ENCODE measurements at places on chromosomes 5 and 9. TPM values are rescaled to one million over a fixed set of nuclear protein-coding genes. Genes with fewer than 3 reads are reported as not detected.

STING1 gene
- 1.2 TPM for total RNA-seq

SPATA31A3 gene
- not detected for total RNA-seq

DPP7 gene
- total RNA-seq, result 121 TPM

POLR1E gene
- 44.6 TPM for total RNA-seq

DPM2 gene
- total RNA-seq, result 50.0 TPM

KCNMB1 gene
- total RNA-seq, result not detected

VDAC1 gene
- total RNA-seq, result 371 TPM

ZNF658 gene
- 2.4 TPM for total RNA-seq

TTC23L gene
- 0.28 TPM for total RNA-seq

SPATA9 gene
- 0.13 TPM for total RNA-seq

INSL4 gene
- total RNA-seq, result 19.2 TPM

SPIN1 gene
- total RNA-seq, result 37.5 TPM

SELENOP gene
- total RNA-seq, result 0.10 TPM

PPP2R2B gene
- not detected for total RNA-seq

MYMK gene
- total RNA-seq, result not detected

RIC1 gene
- total RNA-seq, result 10.2 TPM
